Fibroblast of lung (primary cell): ENCODE measurements at places on chromosomes 4 and X. TPM values are rescaled to one million over a fixed set of nuclear protein-coding genes. Genes with fewer than 3 reads are reported as not detected.

VEGFD gene
- 5.3 and 7.9 TPM in 2 replicates for polyA plus RNA-seq

GAGE12E gene
- polyA plus RNA-seq: not detected in 2 replicates

CD40LG gene
- not detected in 2 replicates for polyA plus RNA-seq

CYLC1 gene
- not detected in 2 replicates for polyA plus RNA-seq

F8A2 gene
- not detected in 2 replicates for polyA plus RNA-seq

ZFP42 gene
- polyA plus RNA-seq: not detected in 2 replicates

TMEM150C gene
- polyA plus RNA-seq: 0.21 and 0.24 TPM in 2 replicates

STATH gene
- polyA plus RNA-seq: not detected in 2 replicates

LDB2 gene
- polyA plus RNA-seq: 41.6 and 65.2 TPM in 2 replicates

GRCh38 chrX:38824176-38824575 lies 22.9 kb downstream of the MID1IP1 start:
- DNase-seq: no peak

DNA sequence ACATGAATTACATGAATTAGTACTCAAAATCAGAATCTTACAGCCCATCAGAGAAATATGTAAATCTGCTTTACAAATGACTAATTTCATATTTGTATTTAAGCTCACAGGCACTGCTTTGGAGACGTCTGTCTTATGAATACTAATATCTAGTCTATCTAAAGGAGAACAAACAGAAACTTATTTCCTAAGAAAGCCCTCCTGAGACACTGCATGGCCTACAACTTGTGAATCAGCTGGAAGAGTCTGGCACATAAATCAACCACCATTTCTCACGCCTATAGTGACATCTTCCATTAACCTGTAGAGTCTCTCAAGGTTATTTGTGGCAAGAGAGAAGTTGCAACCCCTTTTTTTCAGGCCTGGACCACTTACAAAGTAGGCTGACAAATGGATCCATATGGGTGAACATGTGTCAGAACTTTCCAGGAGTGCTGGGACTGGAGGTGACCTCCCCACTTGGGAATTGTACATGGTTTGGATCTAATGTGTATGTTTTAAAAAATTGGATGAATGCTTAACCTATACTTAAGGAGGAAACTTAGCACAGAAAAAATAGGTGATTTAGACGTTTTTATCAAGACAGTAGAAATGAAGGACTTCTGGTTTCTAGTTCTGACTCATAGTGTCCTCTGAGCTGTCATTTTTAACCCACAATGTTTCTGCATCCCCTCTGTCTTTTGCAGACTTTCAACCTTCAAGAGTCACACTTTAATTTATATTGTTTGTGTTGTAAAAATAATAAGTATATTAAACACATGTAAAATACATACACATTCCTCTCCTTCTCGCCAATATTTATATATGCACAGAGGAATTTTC lies 83.2 kb upstream of the ARHGAP24 start:
- DNase-seq: no peak

- no peak for DNase-seq
Observed at GRCh38 chr4:10736266-10736665, 51.7 kb upstream of the CLNK start.

GRCh38 chrX:135480076-135480475 lies 40.4 kb upstream of the INTS6L start:
- no peak for DNase-seq

DNA sequence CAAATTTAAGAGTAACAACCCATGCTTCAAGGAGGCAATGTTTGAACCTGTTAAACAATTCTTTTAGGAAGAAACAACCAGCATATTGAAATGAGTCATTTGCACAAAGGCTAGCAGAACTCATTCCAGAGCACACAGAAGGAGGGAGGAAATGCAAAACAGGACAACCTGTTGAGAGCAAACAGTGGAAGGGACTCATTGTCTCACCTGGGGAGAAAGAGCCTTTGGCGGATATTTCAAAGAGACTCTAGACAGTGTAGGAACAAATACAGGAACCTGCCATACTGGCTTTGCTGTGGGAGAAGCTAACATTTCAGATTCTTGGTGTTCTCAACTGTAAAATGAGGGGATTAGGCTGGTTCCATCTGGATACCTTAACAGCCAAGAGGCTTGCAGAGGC lies 14.8 kb upstream of the RASGEF1B start:
- DNase-seq: no peak

DNA sequence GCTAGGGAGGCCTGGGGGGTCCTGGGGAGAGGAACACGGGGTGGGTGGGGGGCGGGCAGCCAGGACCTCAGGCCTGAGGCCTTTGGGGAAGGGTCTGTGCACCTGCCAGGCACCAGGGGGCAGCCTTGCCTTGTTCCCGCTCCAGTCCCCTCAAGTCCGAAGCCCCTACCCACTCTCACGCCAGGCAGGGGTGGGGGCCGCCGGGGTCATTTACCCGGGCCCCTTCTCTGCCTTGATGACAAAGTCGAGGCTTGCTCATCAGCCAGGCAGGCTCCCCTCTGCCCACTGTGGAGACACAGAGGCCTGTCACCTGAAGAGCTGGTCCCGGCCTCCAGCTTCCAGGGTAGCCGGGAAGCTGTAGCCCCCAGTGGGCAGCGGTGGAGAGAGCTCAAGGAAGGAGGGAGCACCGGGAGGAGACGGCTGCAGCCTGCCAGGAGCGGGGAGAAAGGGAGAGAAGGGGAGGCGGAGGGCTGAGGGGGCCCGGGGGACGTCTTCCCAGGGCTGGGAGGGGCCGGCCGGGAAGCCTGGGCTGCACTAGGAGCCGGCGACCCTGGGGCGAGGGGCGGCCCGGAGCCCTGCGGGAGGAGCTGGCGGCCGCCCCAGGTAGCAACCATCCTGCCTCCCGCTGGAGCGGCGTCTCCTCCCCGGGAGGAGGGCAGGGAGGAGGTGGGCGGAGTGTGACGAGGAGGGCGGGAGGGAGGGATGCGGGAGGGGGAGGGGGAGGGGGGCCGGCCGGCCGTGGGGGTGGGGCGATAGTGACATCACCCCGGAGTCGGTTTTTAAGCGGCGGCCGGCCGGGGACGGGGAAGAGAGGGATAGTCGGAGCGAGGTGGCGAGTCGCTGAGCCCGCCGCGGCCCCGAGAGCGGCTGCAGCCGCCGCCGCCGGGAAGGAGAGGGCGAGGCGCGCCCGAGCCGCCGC lies at the start of gene SLC6A8:
SLC6A8 (plus strand) TSS at position 806 of the 919 bp plus-strand sequence. CDS start 649 bp downstream, outside the sequence.
- DNase-seq: peak; percentile 53

DNA sequence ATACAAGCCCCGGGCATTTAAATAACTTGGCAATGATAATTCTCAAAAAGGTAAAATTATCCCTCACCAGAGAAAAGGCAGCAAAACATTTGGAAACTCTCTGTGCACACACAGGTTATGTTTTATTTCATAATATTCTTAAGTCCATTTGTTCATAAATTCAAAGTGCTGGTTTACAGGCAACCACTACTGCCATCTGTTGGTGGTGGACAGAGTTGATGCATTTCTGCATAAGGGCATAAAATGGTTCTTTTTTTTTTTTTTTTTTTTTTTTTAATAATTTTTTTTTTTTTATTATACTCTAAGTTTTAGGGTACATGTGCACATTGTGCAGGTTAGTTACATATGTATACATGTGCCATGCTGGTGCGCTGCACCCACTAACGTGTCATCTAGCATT lies 31.5 kb upstream of the IL21 start:
- DNase-seq: peak; percentile 87

DNA sequence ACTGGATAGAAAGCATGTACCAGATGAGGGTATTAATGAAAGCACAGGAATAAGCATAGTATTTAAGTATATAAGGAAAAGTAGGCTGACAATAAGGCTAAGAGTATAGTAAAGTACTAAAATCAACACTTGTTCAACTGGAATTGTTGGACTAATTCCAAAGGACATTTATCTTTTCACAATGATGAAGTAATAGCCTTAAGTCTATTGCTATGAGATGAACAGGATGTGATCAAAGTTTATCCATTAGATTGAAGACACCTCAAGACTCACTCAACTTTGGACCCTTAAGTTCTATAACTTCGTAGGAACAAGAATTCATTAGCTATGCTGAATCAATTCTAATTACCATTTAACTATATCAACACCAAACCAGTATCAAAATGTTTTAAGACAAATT lies 7.6 kb downstream of the MAD2L1 start:
- no peak for DNase-seq

DNA sequence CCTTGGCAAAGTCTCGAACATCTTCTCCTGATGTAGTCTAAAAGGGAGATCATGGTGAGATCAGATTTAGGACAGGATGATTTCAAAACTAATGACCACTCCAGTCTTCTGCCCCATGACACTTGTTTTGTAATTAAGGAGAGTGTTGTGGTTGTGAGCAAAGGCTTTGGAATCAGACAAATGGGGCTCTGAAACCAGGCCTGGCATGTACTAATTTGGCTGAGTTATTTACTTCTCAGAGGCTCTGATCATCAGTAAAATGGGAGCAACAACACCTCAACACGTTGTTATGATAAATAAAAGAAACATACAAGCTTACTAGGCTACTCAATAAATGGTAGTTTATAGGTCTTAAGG lies 106.9 kb upstream of the FTHL17 start:
- DNase-seq: no peak

GRCh38 chrX:11770320-11770719 lies 12.3 kb downstream of the MSL3 start:
- peak; percentile 40 for DNase-seq

DNA sequence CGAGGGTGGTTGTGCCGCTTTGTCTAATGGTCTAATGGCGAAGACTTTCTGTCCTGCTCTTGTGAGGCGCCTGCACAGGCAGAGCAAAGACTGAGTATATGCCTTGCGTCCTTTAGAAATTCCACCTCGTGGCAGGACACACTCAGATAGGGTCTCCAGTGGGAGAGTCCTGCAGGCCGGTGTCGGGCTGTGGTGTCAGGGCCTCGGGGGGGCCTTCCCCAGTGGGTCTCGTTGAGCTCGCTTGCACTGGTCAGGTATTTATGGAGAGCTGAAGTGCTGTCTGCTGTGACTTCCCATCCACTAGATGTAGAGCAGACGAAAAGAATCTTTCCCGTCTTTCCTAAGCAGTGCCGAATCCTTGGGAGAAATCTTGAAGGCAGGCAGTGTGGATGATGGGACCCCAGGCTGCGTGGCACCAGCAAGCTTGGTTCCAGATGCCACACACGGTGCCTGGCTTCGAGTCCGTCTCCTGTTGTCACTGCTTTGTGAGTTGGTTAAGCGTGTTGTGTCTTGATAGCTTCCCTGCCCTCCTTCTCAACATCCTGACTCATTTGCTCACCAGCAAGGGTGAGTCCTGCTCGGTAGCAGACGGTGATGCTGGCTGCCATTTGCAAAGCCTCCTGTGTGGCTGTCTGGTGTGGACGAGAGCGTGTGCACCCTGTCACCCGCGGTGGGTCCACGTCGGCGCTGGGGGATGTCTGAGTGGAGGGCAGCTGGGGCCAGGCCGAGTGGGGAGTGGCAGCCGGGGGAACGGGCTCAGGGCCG lies 20.5 kb downstream of the MAEA start:
- no peak for DNase-seq

- DNase-seq: no peak
Observed at GRCh38 chr4:128249787-128250668, 37.6 kb downstream of the PGRMC2 start.

DNA sequence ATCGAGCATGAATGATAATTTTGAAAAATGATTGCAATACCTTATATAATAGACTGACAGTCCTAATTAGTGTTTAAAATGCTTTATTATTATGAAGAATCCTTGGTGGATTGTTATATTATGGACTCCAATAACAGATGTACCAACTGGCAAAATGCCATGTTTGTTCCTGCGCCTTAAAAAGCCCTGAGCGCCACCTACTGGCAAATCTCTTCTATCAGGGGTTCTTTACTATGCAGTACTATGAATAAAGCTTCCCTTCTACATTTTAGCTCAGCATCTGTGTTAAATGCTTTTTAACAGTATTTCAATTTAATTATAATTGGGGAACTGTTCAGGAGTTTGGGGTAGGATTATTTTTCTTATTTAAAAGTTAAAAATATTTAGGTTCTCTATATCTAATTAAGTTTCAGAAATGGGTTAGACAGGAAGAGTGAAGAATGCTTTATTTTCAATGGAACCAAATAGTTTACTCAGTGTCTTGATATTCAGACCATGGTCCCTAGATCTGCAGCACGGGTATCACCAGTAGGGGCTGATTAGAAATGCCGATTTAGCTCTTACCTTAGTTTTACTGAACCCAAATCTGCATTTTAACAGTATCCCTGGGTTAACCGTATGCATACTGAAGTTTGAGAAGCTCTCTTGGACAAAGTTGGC lies 20.0 kb downstream of the CFAP97 start:
- DNase-seq: peak; percentile 81

GRCh38 chr4:7132249-7132648 lies 60.1 kb upstream of the SORCS2 start:
- no peak for DNase-seq

- peak; percentile 47 for DNase-seq
Observed at GRCh38 chr4:22969287-22969896, 276.7 kb downstream of the GBA3 start.

- DNase-seq: no peak
Observed at GRCh38 chr4:185263419-185263818, 54.0 kb downstream of the SNX25 start.

DNA sequence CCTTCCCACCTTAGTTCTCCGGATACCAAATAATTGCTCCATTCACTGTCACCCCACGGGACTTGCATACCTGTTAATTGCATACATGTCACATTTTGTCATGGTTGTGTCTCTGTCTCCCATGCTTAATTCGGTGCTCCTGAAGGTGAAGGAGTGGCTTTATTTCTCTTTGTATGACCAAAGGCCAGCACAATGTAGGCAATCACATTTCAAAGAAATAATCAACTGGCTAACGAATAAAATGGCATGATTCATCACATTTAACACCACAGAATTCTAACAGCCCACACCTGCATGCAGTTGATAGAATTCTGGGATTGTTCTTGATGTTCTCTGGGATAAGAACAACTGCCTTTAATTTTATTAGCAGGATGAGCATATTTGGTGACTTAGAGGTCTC lies 59.3 kb downstream of the ATXN3L start:
- no peak for DNase-seq

GRCh38 chrX:153481043-153481442 lies 10.7 kb upstream of the HAUS7 start:
- no peak for DNase-seq

GRCh38 chr4:128979934-128980333 lies 113.4 kb downstream of the SCLT1 start:
- DNase-seq: peak; percentile 93

- no peak for DNase-seq
Observed at GRCh38 chr4:128475597-128475996, 188.0 kb upstream of the PGRMC2 start.

- no peak for DNase-seq
Observed at GRCh38 chr4:43882470-43882869, 566.1 kb downstream of the KCTD8 start.

DNA sequence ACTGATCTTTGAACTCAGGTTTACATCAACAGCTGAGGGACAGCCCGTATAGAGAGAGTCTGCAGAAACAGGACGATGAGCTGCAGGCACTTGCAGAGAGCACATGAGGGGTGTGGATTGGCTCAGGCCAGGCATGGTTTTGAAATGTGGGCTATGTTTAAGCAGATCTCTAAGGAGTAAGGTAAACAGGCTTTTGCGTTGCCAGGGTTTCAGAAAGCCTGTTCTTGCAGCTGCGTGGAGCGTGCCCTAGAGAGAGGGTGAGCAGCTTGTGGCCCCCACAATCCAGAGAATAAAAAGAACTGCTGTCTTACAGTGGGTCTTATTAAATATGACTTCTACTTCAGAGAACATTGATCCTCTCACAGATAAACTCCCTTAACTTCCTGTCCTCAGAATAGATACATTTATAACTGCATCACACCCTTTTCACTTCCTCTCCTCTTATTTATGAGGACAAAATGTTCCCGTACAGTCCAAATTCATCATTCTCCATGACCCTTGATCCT lies 64.1 kb downstream of the TMA16 start:
- DNase-seq: no peak

GRCh38 chr4:120005076-120005475 lies 61.6 kb downstream of the MAD2L1 start:
- DNase-seq: peak; percentile 17
